Stimulated activated CD8-positive, alpha-beta memory T cell treated with anti-CD3 and anti-CD28 coated beads, Interleukin-4, amount 100 ng/mL, for 1 hour (primary cell): ENCODE measurements at places on chromosomes 2 and 18.

GRCh38 chr18:64270121-64270520, 121.2 kb upstream of the LINC00305 start:
- no peak for DNase-seq

GRCh38 chr2:177147834-177148445, 64.7 kb upstream of the HNRNPA3 start:
- no peak for DNase-seq

GRCh38 chr2:117948615-117949014, 65.3 kb downstream of the CCDC93 start:
- DNase-seq: no peak

DNA sequence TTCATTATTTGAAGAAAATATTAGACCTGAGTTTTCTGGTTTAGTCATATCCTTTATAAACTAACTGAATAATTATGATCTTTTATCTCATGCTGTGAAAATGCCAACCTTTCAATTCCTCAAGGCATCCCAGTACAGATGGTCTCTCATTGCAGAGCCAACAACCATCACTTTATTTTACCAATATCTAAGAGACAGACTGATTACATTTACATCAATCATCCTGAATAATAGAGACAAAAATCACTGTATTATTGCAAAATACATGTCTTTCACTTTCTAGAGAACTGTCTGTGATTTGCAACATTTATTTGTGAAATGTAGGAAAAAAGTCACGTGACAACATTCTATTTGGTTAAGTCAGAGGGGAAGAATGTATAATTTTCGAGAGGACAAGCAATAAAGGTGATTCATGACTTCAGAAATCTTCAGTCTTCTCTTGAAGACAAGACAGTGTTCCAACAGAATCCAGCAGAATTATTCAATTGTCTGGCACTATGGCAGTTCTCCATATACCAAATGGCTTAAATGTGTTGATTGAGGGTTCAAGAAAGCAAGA, 503.6 kb upstream of the SYT4 start:
- DNase-seq: no peak

DNA sequence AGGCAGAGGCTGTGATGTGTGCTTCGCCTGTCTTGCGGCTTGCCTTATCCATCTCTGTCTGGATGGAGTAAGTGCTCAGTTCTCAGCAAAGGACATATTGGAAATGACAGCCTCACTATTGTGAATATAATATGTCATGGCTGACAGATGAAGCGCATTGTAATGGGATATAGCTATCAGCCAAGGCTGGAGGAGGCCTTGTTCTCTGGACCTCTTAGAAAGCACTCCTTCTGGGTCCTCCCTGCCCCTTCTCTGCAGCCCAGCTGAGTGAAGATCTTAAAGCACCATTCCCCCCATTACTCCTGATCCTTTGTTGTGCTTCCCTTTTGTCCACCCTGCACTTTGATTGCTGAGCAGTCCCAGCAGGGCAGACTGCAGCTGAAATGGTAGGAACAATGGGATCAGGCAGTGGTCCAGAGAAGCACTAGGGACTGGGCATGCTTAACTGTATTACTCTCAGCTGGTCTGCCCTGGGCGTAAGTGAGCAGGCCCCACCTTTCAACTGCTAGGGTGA, 265.3 kb downstream of the SETBP1 start:
- DNase-seq: no peak

- DNase-seq: no peak
Measured at GRCh38 chr2:206160125-206160806, 571 bp downstream of the EEF1B2 start.

DNA sequence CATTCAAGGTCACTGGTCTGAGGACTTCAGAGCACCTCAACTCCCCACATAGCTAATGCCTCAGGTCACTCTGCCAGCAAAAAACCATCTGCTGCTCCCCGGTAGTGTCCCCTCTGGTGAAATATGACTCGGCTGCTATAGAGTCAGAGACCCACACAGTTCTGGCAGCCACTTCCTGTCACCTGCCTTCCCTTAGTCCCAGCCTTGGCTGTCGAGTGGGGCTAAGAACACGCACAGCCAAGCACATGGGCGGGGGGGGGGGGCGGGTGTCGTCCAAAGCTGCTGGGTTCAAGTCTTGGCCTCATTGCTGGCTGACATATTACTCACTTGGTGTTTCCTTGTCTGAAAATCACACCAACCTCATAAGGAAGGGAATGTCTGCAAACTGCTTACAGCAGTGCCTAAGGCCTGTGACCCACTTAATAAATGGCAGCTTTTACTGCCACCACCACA, 37.5 kb downstream of the POLR1A start:
- DNase-seq: no peak

- DNase-seq: no peak
Measured at GRCh38 chr2:152173831-152174230, 1.7 kb downstream of the STAM2 start.

DNA sequence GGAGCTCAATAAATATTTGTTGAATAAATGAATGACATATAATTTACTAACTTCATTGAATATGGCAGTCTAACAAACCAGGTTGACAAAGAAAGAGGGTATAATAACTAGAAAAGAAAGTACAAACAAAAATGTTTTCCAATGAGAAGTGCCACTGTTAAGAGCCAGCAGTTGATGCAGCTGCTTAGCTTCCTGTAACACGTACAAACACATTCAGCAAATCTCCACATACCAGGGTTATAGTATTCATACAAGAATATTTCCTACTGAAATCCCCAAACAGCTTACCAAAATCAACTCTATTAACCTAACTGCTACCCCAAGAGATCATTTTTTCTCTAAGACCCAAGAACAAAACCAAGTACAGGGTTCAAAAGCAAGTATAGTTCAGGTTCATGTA, 77.7 kb downstream of the THADA start:
- DNase-seq: no peak

DNA sequence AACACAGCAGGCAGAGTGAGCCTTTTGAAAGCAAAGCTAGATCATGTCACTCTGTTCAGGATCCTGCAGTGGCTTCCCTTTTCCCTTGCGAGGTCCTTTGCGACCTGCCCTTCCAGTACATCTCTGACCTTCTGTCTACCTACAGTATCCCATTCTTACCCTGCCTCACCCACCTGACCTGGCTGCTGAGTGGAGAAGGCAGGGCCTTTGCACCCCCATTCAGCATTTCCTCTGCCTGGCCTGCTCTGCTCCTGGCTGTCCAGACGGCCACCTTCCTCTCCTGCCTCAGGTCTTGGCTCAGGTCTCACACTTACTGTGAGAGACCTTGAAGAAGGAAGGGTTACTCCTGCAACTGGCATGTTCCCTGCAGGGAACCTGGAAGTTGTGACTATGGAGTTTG, 77.4 kb downstream of the MAPRE2 start:
- no peak for DNase-seq

- DNase-seq: no peak
Measured at GRCh38 chr18:58754544-58755068, 83.3 kb downstream of the MALT1 start.

GRCh38 chr2:122412360-122412759, 656.9 kb downstream of the TSN start:
- DNase-seq: no peak

DNA sequence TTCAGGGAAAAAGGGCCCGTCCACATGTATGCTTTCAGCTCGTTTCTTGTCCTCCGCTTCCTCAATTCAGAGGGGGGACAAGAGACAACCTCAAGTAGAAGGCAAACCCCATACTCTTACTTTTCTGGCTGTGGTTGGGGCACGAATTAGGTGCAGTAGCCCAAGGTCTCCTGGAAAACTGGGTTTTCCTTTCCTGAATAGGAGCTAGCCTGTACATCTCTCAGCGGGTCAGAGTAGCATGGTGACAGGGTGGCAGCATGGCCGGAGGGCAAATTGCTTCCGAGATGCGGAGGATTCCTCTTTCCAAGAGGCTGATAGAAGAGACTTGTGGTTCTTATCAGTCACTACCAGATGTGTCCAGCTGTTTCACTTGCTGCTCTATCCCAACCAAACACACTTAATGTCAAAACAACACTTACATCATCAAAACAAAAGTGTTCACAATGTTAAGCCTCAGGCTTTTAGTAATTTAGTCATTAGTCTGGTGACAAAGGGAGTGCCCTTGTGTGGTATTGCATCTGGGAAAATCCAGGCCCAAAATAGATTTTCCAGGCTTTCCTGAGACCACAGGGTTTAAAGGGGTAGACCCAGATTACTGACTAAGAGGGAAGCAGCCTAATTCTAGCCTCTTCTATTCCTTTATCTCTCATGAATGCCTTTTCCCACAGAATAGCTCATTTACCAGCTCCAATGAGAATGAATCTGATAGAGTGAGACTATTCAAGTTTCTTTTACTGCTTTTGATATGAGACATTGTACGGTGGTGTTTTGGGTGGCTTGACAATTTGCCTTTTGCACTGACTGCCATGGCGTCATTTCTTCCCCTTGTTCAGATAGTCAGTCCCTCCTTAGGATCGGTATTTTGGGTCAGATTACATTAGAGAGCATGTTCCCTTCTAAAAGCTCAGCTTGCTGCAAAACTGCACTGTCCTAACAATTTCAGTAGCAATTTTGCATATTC, 162.0 kb downstream of the LTBP1 start:
- no peak for DNase-seq

- DNase-seq: no peak
Measured at GRCh38 chr18:67318651-67319050, 197.9 kb downstream of the DSEL start.

DNA sequence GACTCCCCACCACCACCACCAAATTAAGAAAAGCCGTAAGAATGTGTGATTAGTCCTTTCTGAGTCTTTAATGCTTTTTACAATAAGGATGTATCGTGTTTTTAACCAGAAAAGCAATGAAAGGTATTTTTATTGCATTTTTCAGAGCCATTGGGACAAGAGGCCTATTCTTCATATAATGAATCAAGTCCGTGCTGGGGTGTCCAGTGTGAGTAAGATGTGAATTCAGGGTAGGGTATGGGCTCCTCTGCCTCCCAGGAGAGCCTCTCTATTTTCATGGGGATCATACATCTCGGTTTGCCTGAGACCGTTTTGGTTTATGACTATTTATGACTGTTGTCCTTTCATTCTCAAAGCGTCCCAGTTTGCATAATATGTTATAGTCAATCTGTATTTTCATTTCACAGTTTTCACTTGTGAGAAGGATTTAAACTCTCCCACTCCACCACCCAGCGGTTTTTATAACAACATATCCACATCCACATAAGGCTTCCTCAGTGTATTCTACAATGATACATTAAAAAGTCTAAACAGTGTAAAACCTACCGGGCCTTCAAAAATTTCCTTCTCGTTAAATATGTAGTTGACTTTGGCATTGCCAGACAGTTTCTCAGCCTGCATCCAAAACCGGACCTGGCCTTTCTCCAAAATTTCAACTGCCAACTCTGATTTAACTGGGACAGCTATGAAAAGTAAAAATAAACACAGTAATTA, 80.8 kb upstream of the LPIN2 start:
- no peak for DNase-seq

DNA sequence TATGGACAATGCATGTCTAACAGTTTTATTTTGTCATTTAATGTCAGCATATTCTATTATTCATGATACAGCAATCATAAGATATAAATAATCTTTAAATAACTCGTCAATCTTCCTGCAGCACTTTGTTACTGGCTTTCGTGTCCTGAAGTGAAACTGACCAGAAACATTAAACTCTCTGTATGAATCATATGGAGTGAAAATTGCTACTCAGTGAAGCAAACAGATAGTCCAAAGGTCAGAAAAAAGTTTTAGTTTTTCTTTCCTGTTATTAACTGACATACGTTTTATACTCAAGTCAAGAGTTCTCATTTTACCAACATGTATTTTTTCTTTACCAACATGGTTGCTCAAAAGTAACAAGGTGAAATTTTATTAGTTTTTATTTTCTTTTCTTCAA, 106.8 kb upstream of the GALNT5 start:
- no peak for DNase-seq

DNA sequence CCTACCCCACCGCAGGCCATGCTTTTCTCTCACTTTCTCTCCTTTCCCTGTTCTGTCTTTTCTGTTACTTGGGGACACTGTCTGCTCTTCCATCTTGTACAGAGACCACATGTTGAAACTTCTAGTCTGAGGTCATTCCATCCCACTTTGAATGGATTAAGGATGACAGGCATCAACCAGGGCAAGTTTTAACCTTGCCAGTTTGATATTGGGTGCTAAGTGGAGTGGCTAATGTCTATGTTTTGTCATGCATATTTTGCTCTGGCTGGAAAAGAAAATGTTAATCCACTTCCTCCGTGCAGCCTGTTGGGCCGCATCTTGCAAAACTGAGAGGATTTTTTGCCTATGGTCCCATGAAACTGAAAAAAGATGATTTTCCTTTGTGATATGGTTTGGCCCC, 205.5 kb upstream of the SESTD1 start:
- no peak for DNase-seq

DNA sequence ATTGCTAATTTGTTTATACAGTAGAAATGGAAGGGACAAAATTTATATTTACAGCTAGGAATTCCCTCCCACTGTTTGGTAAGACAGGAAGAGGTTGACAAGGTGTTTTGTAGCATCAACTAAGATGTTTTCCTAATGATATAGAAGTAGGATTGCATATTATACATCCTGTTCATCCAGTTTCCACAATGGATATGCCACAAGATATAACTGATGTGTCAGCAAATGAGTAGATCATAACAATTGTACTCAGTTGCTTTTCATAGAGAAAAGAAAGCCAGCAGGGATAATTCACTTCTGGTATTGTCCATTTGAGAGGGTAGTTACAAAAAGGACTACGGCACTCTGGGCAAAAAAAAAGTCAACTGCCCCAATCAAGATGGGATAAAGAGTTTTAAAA, 102.7 kb downstream of the CALCRL start:
- no peak for DNase-seq

GRCh38 chr2:73386894-73387636, 1.4 kb downstream of the ALMS1 start:
- DNase-seq: no peak

DNA sequence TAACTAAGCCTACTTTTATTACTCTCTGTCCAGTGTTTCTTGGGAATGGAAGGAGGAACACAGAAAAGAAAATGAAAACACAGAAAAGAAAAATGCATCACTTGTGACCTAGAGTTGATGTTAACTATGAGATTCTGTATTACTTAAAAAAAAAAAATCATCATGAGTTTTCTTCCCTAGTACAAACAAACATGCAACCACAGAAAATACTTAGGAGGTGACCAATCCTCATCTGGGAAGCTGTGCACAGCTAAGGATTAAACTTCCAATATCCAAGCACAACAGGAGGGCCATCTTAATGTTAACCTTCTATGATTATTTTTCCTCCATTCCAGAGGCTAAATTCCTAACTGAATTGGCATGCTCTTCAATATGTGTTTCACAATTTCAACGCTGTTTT, 1140.4 kb downstream of the LRP1B start:
- no peak for DNase-seq

- no peak for DNase-seq
Measured at GRCh38 chr2:60553495-60554073, at the start of gene BCL11A. BCL11A (minus strand) TSS chr2:60553654; CDS start chr2:60553270, 384 bp downstream.

DNA sequence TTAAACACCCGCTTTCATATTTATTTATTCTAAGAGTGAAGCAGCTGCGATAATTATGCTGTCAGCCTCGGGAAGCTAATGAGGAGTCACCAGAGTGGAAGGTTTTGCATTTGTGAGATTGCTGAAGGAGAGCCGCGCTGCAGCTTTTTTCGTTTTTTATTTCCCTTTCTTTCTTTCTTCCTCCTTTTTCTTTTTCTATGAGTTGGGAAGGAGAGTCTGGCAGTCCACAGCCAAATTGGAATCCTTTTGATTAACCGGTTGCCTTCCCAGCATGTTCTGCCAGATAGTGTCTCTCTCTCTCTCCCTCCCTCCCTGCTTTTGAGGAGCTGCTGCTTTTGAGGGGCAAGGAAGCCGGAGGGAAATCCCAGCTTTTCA, 82.1 kb downstream of the CDK15 start:
- no peak for DNase-seq

GRCh38 chr2:135829378-135830135, 7.4 kb downstream of the LCT start:
- DNase-seq: no peak

GRCh38 chr2:234257859-234258561, 207.5 kb downstream of the SPP2 start:
- DNase-seq: no peak
